ENCODE measurements at places on chromosomes 16 and 17.

GRCh38 chr17:71168053-71168741 is 952.6 kb upstream of the SOX9 start:
- no peak for DNase-seq

DNA sequence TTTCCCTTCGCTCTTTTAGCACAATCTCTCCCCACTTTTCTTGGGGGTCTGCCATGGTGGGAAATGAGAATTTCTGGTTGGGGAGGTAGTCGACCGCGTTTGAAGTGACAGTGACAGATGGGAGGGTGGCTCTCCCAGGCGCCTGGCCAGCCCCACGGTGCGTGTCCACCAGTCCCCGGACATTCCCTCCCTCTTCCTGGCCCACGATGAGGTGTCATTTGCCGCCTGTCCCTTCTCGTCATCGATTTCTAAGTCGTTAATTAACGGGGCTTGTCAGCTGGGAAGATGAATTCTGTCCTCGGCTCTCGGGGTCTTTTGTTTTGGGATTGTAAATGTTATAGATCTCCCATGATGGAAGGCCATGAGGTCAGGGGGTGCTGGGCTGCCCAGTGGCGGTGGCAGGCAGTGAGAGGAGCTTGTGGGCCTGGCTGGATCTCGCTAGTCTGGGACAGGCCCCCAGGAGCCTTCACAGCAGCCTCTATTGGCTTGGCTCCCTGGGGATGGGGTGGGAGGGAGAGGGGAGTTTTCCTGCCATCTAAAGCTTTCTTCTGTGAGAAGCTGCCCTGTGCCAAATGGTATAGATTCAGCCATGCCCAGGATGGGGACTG is 164.2 kb downstream of the MRM1 start:
- no peak for DNase-seq

DNA sequence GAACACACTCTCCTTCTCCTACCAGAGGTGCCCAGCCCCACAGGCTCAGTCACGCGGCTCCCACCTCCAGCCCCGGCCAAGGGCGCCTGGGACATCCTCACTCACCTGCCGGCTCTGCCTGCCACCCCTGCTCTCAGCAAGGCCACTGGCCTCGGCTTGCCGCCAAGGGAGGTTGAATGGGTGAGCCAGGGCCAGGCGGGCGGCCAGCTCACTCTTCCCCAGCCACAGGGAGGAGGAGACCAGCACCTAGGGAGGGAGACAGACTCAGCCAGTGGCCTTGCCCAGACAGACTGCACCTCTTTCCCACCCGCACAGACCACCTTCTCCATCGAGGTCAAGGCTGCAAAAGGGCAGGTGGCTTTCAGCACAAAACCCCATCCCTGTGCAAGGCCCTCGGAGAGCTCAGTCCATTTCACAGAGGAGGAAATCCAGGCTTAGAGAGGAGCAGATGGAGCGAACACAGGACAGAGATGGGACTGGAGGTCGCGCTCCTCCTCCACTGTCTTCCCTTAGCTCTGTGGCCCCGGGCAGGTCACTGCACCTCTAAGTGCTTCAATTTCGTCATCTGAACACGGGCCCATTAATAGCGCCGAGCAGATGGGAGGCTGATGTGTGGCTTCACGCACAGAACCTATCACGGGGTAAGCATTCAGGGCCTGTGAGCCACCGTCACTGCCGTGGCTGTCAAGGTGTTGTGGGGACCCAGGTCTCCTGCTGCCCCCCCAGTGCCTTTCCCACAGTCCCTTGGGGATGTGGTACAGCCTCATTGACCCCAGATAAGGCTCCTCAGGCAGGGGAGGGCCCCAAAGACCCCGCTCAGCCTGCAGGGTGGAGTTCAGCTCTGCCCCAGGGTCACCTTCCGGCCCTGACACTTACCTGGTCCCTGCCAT is 56.1 kb downstream of the RMI2 start:
- DNase-seq, result no peak

- DNase-seq, result no peak
Measured at GRCh38 chr17:60231234-60231633, 81.5 kb downstream of the CA4 start.

DNA sequence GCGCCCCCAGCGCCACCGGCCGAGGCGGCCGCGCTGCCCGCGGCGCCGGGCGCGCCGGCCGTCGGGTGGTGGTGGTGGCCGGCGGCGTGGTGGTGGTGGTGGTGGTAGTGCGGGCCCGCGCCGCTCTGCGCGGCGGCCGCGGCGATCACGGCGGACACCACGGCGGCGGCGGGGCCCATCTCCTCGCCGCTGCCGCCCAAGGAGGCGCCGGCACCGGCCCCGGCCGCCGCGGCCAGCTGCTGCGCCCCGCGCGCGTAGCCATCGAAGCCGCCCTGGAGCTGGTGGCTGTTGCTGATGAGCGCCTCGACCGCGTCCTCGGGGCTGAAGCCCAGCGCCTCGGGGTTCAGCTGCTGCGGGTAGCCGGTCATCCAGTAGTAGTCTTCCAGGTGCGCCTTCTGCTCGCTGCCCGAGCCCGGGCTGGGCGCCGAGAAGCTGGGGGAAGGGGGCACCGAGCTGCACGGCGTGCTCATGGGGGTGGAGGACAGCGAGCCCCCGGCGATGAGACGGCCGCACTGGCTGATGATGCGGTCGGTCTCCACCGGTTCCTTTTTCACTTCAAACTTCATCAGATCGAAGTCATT is 1.2 kb downstream of the MAF start:
- no peak for DNase-seq

DNA sequence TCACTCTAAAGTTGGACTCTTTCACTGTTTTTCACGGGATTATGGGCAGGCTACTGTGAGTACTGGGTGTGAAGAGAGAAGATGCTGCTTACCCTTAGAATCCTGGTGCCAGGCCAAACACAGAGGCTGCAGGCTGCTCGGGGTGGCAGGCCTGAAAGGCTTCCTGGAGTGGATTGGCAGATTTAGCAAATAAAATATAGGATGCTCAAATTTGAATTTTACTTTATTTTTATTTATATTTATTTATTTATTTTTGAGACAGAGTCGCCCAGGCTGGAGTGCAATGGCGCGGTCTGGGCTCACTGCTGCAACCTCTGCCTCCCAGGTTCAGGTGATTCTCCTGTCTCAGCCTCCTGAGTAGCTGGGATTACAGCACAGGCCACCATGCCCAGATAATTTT is 14.9 kb upstream of the STAC2 start:
- DNase-seq, result no peak

GRCh38 chr16:88936008-88936555 is 40.9 kb downstream of the CBFA2T3 start:
- no peak for DNase-seq

GRCh38 chr16:17386229-17386628 is 84.5 kb downstream of the XYLT1 start:
- DNase-seq, result no peak

DNA sequence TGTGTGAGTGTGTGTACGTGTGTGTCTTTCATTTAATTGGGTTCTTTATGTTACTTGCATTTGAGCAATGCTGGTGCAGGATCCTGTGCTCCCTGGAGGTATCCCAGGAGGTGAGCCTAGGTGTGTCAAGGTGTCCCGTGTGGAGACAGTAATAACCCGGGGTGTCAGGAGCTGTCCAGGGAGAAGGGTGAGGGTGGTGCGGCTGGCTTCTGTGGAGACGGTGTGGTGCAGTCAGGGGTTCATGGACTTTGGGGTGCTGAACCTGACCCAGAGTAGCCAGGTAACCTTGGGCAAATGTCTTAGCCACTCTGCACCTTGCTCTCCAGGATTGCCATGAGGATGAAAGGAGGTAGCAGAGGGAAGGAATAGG is 7.4 kb upstream of the ELAC2 start:
- no peak for DNase-seq

DNA sequence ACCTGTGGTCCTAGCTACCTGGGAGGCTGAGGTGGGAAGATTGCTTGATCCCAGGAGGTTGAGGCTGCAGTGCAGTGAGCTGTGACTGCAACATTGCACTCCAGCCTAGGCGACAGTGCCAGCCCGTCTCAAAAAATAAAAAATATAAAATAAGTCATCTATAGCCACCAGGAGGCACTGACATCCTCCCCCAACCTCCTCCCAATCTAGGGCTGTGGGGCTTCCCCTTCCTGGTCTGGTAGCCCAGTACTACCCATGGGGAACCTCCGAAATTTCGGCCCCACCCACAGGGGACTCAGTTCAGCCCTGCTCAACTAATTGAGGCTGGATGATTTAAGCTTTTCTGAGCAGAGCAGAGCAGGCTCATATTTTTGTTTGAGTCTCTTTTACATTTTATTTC is 3.2 kb downstream of the ZSCAN10 start:
- DNase-seq, result peak; percentile 34

DNA sequence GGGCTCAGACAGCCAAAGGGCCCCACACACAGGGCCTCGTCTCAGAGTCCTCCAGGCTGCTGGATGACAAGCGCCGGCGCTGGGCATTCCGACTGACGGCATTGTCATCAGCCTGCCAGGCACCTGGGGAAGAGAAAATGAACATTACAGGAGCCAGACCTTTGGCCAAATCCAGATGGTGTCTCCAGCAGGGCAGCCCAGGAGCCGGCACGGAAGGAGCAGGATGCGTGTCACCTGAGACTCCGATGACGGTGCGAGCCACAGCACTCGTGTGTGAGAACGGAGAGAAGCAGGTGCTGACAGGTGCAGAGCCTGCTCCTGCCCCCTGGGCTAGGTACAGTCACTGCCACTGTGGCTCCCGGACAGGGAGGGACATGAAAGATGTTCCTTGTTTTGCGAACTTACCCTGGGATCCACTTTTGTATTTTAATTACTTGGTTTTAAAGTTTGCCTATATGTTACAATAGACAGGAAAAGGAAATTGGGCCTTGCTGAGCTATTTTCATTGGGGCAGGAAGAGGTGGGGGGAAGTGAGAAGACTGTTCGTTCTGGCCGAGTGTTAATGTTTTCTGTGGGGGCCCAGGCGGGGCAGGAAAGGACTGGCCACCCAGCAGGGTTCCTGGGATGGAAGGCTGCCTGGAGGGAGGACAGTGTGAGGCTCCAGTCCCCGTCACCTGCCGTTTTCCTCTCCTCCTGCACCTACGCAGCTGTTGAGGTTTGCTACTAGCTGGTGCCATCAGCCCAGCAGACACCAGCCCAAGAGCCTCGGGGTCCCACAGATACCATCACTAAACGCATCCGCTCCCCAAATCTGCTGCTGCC is 4.4 kb upstream of the FOXJ1 start:
- DNase-seq, result no peak

- no peak for DNase-seq
Measured at GRCh38 chr16:68823401-68824135, 19.8 kb upstream of the TANGO6 start.

DNA sequence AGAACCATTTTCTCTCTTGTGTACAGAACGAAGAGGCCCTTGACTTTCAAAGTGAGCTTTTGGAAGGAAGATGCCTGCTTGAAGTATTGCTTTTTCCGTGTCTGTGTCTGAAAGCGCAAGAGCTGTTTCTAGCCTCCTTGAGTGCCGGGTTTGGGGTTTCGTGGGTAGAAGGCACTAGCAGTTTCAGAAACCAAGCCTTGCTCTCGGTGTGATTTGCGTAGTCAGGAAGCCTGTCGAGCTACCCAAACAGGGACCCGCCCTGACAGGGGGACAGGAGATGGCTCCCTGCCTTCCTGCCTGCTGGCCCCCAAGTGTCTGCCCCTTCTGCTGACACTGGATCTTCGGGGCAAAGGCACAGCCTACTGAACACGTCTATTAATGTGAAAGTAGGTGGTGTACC is 322.0 kb downstream of the MAF start:
- peak; percentile 4 for DNase-seq

GRCh38 chr16:3838600-3839401 is 41.7 kb downstream of the CREBBP start:
- DNase-seq, result no peak

DNA sequence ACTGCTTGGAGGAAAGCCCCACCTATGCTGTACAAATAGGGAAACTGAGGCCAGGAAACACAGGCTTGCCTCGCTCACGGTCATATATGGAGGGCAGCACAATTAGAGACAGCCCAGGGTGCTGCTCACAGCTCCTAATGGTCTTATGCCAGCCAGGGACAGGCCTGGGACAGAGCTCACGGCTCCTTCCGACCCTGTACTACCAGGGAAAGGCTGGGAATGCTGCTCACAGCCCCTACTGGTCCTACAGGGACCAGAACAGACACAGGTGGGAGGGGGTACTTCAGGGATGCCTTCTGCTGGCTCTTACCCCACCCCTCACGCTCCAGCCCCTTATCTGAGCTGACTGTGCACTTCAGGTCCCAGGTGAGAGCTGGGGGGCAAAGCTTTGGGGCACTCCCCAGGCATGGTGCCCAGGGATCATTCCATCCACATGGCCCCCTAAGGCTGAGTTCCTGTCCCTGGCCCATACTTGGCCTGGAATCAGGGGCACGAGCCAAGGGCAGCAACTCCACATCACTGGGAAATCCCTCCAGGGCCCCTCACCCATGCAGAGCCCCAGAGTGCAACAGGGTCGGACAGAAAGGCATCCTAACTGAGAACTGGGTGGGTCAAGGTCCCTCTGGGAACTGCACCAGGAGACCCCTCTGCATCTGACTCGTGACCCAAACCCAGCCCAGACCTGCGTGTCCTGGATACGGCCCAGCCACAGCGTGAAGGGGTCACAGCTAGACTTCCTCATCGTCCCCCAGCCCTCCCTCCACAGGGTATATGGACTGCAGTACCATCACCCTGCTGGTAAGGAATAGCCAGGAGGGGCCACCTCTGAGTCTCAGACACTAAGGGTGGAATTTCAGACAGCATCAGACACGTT is 5.9 kb downstream of the RHBDF1 start:
- DNase-seq, result no peak

DNA sequence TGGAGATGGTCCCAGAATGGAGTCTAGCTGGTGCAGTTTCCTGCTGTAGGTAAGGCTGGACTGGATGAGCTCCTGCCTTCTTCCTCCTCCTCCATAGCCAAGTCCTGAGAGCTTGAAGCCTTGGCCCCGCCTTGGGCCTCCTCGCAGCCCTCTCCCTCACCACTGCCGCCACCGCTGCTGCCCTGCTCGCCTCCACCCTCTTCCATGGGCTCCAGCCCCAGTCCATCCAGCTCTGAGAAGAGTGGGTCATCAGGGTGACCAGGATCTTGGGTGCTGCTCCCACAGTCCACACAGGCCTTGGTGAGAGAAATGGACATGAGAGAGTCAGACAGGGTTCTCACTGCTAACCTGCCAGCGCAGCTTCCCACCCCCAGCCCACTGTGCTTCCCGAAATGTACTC is 11.2 kb downstream of the PER1 start:
- DNase-seq, result no peak

DNA sequence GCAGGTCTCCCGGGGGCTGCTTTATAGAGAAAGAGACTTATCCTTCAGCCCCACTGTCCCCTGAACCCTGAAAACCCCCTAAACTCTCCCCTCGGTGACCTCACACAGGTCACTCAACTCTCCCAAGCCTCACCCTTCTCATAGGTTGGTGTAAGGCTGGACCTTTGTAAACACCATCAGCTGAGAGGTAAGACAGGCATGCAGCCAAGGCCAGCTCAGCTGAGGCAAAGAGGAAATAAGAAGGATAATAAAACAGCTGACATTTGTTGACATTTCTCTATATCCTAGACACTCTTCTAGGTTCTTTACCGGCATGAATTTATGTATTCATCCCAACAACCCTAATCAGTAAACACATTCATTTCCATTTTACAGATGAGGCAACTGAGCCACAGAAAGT is 134.3 kb downstream of the CCT6B start:
- no peak for DNase-seq

DNA sequence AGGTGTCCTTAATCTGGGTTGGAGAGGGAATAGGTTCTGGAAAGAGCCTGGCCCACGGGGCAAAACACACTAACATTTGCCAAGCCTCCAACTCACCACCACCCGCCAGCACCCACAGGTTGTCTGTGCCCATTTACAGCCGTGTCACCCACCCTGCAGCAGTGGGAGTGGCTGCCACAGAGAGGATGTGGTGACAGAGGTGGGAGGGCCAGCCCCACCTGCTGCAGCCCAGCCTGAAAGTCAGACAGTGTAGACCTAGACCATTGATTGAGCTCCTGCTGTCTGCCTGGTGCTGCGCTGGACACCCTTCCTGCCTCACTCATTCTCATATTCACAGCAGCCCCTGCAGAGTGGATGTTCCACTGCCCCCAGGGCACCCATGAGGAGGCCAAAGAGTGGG is 44.7 kb downstream of the IL21R start:
- peak; percentile 70 for DNase-seq

All from stimulated activated CD8-positive, alpha-beta memory T cell treated with anti-CD3 and anti-CD28 coated beads, Interleukin-2, amount 100 ng/mL, for 1 hour (primary cell).